ENCODE measurements at places on chromosomes 3 and 15. TPM values are rescaled to one million over a fixed set of nuclear protein-coding genes. Genes with fewer than 3 reads are reported as not detected.

CA12 gene
- total RNA-seq, result 5.8 TPM

PLA2G4B gene
- 2.7 TPM for total RNA-seq

GPR160 gene
- 25.9 TPM for total RNA-seq

- peak; percentile 28 for DNase-seq
Measured at GRCh38 chr15:40506964-40507571, 36.3 kb downstream of the CHST14 start.

GRCh38 chr3:120394347-120394746 is 45.2 kb upstream of the LRRC58 start:
- no peak for DNase-seq

Data from urinary bladder (tissue), 4 donors.